Cardiac fibroblast (primary cell): ENCODE measurements at places on chromosomes 3 and 15.

DNA sequence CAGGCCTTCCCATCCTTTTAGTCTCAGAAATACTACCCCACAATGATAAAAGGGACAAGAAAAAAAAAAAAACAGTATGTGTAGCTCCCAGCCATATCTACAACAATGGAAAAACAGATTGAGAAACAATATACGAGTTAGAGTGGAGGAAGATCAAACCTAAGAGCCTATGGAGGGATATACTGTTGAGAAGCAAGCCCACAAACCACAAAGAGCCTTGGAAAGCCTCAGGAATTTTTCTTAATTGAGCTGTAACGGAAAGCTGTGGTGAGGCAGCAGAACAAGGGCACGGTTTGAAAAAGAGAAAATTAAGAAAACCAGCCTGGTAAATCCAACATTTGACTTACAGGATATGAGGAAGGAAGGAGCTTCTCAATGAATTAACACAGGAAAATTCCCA is 21.4 kb downstream of the KPNA1 start:
- peak; percentile 63 for DNase-seq

DNA sequence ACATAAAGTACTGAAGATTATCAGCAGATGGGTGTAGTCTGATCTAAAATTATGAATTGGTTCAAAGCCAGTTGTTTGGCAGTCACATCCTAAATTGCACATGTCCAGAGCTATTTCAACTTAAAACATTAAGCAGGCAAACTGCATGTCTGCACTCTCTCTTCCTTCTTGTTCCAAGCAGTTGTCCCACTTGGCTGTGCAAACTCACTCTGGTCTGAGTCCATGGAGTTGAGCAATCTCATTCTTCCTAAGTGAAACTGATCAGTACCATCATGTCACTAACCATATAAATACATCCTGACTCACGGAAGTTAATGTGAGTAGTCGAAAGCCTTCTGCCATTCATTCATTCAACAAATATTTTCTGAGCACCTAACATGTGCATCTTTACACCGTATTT is 353.0 kb downstream of the ROBO1 start:
- peak; percentile 74 for DNase-seq

DNA sequence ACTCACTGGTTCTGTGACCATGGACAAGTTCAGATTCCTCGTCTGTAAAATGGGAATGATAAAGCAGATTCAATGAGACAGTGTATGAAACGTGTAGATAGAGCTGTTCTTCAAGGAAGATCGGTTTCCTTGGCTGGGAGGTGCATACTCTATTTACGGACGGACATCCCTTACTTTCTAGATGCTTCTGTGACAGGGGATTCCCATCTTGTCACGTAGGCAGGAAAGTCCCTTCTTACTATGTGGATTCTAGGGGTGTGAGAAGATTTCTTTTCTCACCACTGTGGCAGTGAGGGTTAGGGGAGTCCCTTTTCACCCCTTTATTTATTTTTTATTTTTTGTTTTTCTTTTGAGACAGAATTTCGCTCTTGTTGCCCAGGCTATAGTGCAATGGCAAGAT is 180.9 kb upstream of the TBL1XR1 start:
- DNase-seq: no peak

- DNase-seq: peak; percentile 47
Measured at GRCh38 chr3:101995371-101996046, 146.2 kb downstream of the NFKBIZ start.

DNA sequence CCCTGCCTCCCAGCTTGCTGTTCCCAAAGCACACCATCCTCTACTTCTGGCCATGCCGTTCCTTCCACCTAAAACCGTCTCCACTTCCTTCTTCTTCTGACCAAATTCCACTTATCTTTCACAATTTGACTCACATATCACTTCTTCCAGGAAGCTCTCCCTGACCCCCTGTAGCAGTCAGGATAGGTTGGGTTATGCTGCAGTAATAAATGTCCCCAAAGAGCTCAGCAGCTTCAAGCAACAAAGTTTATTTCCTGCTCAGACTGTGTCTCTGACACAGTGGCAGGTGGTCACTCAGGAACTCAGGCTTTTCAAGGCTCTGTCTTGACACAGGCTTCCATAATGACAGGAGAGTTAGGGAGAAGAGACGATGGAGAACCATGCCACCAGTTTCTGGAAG is 27.4 kb downstream of the SLC6A11 start:
- no peak for DNase-seq

DNA sequence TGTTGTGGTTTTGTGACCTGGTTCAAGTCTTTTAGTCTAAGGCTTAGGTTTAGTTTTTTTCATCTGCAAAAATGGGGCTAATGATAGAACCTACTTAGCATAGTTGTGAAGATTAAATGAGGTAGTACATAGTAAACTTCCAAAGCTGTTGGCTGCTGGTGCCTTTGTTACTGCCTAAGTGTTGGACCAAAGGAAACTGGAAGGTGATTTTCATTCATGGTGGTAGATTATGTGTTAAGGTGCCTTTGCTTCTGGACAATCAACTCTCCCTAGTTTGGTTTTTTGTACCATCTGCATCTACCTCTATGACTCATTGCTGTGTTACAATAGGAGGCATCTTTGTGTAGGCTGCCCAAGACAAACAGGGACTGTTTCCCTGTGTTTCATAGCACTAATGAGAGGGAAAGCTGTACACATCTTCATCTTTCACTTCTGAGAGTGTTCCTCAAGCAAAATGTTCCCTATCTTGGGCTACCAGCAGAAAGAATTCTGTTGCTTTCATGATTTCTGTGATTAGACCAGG is 3.2 kb downstream of the MAP2K1 start:
- no peak for DNase-seq

DNA sequence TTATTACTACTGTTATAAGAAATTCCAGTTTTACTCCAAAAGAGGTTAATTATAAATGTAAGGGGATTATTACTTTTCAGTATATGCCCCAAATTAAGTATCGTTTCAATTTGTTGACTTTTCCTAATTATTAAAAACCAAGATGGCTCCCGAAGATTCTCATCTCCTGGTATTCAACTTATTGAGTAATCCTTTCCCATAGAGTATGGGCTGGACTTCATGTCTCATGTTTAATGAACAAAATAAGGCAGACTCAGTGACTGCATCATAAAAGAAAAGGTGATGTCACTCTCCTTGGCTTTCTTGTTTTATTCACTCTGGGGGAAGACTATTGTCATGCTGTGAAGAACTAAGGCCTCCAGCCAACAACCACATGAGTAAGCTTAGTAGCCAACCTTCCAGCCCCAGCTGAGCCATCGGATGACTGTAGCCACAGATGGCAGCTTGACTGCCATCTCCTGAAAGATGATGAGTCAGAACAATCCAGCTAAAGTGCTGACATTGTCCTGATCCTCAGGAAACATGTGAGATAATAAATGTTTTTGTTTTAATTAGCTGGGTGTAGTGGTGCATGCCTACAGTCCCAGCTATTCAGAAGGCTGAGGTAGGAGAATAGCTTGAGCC is 17.3 kb downstream of the IGF2BP2 start:
- peak; percentile 99 for DNase-seq

DNA sequence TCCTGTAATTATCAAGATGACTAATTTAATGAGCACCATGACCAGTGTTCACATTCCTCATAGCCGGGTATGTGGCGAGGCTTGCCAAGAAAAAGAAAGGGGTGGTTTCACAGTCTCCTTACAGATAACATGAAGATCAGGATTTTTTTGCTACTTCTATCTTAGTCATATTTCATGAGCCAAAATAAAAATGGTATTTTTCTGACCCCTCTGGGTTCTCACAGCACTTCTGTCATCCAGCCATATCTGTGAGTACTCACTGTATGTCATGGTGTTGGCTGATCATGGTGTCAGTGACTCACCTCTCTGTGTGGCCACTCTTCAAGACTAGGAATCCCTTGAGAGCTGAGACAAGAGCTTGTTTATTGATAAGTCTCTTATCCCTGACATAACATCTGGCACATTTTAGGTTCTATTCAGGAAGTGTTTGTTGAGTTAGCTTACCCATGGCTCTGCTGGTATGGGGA is 130.5 kb upstream of the LMCD1 start:
- peak; percentile 75 for DNase-seq

GRCh38 chr15:37096558-37097143 is 3.7 kb downstream of the MEIS2 start:
- DNase-seq: no peak

DNA sequence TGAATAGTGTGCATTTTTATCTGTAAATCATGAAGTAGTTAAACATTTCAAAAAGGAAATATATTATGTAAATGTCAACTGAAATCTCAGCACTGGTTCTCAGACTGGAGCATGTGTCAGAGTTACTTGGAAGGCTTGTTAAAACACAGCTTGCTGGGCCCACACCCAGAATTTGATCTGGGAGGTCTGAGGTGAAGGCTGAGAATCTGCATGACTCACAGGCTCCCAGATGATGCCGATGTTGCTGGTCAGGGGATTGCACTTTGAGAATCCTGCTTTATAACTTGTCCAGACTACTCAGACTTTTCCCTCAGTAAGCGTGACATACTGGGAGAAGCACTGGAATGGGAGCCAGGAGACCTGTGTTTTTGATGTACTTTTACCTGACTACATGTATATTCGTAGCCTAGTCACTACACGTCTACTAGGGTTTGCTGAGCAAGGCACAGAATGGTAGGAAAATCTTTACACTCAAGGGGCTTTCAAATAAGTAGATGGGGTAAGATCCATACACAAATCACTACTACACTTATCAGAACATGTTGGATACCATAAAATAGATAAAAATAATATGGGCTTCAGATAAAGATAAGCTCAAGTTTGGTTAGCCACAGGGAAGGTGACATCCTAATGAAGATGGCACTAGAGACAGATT is 77.1 kb upstream of the MEX3B start:
- peak; percentile 90 for DNase-seq

GRCh38 chr3:69697381-69697780 is 41.9 kb upstream of the MITF start:
- DNase-seq: no peak

DNA sequence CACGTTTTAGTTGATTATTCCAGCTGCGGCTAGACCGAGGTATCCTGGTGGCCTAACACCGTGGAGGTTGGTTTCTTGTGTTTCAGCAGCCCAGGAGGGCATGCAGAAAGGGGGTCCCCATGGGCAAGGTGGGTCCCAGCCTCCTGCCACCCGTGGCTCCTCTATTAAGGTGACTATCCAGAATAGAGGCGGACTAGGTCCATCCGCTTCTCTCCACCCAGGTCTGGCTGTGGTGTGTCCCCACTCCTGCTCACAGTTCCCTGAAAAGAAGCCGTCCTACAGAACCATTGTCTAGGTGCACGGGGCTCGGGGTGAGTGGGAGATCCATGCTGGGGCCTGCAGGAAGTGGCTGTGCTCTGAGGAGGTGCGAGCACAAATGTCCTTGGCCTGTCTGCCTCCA is 81.5 kb downstream of the WNT7A start:
- DNase-seq: no peak

- no peak for DNase-seq
Measured at GRCh38 chr3:97872525-97873042, 50.8 kb downstream of the CRYBG3 start.

DNA sequence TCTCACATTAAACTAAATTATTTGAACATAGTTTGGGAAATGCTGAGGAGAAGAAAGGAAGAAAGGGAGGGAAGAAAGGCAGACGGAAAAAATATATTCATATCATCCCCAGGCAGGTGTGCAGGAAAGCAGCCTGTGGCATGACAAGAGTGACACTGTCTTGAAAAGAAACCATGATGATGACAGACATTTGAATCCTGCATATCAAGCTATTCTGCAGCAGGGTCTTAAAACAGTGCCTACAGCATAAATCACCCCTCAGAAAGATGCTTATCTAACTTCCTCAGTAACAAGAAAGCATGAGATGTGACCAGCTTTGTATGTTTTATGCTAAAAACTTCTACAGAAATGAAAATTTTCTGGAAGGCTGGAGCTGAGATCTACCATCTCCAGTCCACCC is 144.5 kb upstream of the GRM7 start:
- no peak for DNase-seq

- peak; percentile 56 for DNase-seq
Measured at GRCh38 chr3:43759297-43759782, 68.6 kb downstream of the ABHD5 start.
